ENCODE measurements at places on chromosomes 11 and 22. TPM values are rescaled to one million over a fixed set of nuclear protein-coding genes. Genes with fewer than 3 reads are reported as not detected.

The RBMXL2 gene
- not detected for total RNA-seq

The TXNRD2 gene
- 27.0 TPM for total RNA-seq

The OR1S2 gene
- total RNA-seq: not detected

The OR52I2 gene
- total RNA-seq: not detected

The C22orf31 gene
- total RNA-seq: not detected
